ENCODE measurements at places on chromosomes 12 and 14.
A peak's percentile ranks its signal among the peaks of the same experiment; 100 is the strongest.

DNA sequence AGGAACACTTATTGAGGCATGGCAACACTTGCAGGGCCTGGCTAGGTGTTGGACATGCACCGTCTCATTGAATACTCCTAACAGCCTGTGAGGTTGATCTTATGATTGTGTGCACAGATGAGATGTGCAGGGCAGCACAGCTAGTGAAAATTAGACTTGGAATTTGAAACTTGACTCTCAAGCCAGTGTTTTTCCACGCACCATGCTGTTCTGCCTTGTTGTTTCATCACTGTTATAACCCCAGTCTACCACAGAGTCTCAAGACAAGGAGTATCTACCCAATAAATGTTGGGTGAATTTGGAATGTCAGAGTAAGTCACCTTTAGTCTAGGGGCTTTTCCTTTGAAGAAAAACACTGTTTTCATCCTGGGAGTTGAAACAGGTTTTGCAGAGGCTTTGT lies 55.8 kb upstream of the LRIG3 start:
- no peak for DNase-seq

- no peak for DNase-seq
Measured at GRCh38 chr14:102898776-102899515, 23.5 kb upstream of the AMN start.

DNA sequence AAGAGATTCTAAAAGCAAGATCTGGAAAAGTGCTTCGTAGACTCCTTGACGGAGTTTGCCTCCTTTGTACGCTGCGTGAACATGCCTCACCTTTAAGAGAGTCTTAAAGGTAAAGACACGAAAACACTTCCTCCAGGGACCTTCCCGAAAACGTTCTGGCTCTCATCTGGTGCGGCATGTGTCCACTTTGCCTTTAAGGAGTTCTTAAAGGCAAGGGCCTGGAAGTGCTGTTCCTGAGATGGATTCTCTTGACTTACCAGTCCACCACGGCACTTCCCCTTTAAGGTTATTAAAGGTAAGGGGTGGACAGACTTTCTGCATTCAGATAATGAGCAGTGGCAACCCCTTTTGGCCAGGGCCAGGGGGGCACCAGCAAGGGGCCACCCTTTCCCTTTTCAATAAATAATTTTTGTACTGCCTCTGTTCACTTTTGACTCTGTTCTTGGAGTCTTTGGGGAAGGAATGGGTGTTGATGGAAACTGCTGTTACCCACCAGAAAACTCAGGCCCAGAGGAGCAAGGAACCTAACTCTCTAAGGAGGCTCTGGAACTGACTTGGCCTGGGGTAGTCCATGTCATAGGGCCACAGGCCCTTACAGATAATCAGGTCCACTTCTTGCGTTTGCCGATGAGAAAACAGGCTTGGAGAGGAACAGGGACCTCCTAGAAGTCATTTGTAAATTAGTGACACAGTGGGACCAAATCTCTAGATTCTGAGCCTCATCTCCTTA lies 4.4 kb downstream of the REM2 start:
- peak; percentile 46 for DNase-seq

DNA sequence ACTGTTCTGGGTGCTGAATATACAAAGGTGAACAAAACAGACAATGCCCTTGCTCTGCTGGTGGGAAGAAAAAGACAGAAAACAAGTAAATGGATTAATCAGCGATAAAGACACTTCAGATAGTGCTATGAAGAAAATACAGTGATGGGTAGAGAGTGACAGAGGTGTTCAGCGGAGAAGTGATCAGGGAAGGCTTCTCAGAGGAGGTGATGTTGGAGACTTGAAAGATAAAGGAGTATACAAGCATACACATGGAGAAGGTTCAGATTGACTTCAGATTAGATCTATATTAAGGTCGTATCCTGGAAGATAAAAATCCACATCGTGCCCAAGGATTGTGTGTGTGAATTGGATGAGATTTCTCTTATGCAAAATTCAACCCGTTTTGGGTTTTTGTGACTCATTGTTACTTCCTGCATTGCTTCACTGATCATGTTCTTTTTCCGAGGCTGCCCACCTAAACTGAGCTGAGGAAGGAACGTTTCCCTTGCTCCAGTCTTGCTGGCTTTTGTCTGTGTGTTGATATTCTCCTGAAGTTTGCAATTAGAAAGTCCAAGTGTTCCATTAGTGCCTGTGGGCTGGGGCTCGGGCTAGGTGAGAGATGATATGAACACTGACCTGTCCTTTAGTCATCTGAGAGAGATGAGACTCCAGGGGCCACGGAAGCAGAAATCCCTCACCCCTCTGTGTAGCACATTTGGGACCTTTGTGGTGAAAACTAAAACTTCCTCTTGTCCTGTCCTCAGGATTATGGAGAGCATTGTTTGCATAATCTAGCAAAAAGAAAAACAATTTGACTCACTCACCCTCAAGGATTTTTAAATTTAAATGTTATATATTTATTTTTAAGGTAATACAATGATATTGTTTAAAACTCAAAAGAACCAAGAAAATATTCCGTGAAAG lies 27.6 kb downstream of the PLXNC1 start:
- DNase-seq = no peak

DNA sequence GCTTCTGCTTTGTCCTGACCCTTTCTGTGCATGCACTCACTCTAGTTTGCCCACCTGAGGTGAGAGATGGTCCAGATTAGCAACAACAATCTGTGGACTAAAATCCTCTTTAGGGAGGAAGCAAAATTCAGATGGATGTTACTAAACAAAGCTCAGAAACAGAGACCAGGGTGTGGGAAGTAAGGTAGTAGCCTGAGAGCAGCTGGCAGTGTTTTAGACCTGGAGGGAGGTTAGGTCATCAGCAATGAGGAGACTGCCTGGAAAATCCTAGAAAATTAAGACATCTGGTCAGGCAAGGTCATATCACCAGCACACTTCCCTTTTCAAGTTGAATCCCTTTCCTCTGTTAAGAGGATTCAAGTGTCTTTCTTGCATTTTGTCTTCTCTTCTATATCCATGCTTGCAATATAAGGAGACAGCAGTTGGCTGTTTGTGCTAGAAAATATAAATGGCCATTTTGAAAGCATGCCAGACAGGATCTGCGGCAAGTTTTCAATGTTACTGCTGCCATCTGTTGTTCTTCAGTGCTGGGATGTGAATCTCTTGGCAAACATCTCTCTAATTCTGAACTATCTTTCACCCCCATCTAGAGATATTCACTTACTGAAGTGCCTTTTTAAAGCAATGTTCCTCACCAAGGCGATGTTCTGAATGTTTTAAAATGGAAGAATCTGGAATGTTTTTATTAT lies 266.4 kb downstream of the NAV3 start:
- no peak for DNase-seq

GRCh38 chr12:2359725-2360629 lies 307.2 kb downstream of the CACNA1C start:
- DNase-seq = no peak

GRCh38 chr14:22955702-22956569 lies 954 bp downstream of the HAUS4 start:
- DNase-seq = no peak

DNA sequence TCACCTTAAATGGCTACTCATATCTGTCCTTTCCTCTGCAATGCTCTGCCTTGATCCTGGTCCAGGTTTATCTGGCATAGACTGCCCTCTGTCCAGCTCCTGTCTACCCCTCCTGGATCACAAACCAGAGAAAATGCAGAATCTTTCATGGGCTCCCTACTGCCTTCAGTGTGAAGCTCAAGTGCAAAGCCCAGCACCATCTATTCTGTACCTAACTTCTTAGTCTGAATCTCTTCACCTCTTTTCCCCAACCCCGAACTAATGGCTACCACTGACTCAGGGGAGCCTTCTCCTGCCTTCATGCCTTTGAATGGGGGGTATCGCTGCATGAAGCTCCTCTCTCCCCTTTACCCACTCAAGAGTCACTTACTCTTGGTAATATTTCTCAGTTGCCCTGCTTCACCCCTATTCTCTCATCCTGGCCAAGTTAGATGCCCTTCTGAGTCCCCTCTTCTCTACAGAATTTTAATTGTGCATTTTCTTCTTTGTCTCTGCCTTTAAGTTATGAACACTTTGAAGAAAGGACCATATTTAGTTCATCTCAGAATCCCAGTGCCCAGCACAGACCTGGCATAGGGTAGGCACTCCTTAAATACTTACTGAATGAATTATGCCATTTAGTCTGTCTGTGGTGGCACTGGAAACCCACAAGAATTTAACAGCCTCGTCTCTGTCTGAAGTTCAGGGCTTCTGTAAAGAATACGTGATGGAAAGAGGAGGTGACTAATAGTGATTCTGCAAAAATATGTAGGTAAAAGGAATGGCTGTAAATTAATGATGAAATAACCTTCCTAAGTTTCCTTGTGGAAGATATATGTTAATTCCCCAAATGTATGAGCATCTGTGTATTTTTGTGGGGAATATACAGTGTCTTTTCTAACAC lies 191.3 kb upstream of the AMIGO2 start:
- no peak for DNase-seq

DNA sequence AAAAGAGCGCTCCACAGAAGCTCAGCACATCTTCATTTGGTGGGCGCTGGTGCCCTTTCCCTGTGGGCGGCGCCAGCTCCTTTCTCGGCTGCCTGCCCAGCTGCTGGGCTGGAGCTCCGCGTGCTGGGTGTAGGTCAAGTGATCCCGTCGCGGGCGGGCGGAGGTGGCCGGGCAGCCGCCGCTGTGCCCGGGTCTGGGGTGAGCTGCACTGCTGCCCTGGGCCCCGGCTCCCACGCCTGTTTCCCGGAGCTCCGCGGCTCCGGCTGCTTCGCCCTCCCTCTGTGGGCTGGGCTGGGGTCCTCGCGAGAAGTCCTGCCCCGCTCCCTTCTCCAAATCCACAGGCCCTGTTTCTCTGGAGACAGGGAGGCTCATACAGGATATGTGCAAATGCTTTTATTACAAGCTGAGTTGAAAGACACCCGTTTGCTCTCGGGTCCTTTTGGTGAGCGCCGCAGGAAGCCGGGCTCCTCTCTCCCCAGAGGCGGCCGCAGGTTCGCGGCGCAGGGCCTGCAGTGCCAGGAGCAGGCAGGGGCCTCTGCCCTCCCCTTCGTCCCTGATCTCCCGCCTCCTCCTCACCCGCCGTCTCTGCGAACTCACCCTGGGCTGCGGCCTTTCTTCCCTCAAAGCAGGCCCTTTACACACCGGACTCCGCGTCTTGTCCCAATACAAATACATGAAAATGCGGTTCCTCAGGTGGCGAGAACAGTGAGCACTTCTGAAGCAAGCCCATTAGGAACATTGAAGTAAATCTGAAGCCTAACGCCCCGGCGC lies 67.8 kb upstream of the CAPRIN2 start:
- DNase-seq = peak; percentile 14

- DNase-seq = no peak
Measured at GRCh38 chr14:22463763-22464173, 125.3 kb downstream of the DAD1 start.

DNA sequence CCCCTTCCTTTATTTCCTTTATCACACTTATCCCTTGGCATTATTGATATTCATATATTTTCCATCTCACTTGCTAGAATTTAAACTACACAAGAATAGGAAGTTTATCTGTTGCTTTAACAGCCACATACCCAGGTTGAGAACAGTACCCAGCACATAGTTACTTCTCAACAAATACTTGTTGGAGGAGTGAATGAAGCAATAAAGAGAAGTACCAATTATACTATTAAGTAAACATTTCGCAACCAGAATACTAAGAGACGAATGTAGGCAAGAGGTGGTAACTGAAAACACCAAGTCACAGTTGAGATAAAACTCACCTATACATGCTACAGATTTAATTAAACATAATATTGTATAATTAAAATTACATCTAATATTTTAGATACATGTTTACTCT lies 110.9 kb downstream of the FSCB start:
- DNase-seq = no peak

GRCh38 chr12:25186788-25187402 lies 8.1 kb downstream of the DNAI7 start:
- DNase-seq = no peak

DNA sequence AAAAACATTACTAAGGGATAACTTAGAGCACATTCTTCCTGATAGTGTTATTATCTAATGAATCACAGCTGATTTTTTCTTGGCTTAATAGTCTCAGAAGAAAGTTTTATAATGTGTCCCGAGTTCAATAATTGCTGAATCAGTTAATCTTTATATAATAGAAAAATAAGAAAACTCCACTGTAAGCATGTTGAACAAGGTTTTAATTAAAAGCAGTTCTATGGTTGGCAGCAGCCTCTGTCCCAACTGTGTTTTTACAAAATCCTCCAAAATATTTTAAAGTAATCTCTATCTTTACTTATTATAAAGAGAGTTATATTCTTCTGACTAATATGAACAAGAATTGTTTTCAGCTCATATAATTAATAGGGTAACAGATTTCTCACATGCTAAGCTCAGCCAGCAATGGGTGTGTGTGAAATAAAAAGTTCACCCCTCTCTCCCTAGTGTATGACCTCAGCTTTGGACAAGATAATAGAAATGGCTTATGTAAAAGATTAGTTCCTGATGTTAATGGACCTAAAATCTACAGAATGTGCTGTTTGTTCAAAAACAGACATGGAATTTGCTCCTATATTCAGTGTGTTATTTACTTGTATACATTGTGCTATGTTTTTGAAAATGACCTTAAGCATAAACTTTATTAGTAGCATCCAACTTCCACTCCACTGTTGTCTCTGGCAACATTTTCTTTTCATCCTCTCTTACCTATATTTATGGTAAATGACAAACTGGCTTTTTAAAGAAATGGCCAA lies 67.1 kb upstream of the DCN start:
- no peak for DNase-seq

DNA sequence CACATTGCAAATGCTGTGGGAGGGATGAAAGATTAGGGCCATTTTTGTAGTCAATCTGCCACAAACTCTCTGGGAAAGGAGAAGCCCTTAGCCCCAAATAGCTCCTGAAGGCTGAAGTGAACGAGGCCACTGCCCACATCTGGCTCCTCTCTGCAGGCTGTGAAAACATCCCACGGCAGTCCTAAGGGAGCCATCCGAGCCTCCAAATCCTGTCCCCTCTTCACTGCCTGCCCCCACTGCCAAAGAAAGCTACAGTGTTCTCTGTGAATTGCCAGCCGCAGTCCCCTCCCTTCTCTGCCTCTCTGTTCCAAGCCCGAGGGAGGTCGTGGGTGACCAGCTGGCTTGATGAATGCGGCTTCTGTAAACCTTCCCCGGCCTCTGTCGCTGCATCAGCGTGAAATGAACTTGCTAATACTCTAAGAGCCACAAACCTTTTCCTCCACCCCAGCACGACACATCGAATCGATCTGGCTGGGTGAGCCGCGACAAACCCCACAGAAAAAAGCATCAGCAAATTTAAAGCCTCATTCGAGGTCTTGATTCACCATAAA lies 180.7 kb upstream of the NRXN3 start:
- no peak for DNase-seq

- no peak for DNase-seq
Measured at GRCh38 chr12:129002427-129002826, 149.1 kb downstream of the GLT1D1 start.

DNA sequence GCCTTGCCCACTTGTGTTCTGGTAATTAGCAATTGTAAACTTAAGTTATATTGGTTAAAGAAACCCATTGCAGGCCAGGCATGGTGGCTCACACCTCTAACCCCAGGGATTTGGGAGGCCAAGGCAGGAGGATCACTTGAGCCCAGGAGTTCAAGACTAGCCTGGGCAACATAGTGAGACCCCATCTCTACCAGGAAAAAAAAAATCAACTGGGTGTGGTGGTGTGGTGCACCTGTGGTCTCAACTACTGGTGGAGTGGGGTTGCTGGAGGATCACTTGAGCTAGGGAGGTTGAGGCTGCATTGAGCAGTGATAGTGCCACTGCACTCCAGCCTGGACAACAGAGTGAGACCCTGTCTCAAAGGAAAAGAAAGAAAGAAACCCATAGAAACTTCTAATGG lies 13.7 kb downstream of the YY1 start:
- DNase-seq = no peak

- no peak for DNase-seq
Measured at GRCh38 chr12:131312793-131313545, 359.3 kb downstream of the ADGRD1 start.

- no peak for DNase-seq
Measured at GRCh38 chr14:104604458-104605449, at the start of gene TMEM179. Gene TMEM179 (minus strand): TSS chr14:104604772. CDS start chr14:104604741, 31 bp downstream.

Measured in GM19239 (cell line).